ENCODE measurements at places on chromosomes 12 and 14. TPM values are rescaled to one million over a fixed set of nuclear protein-coding genes. Genes with fewer than 3 reads are reported as not detected.
A peak's percentile ranks its signal among the peaks of the same experiment; 100 is the strongest.

Gene SYNDIG1L
- total RNA-seq: not detected

Gene PRKD1
- total RNA-seq: 0.60 TPM

Gene LRFN5
- total RNA-seq: not detected

Gene TBX5
- not detected for total RNA-seq

Gene LMNTD1
- not detected for total RNA-seq

Gene ORAI1
- total RNA-seq: 25.2 TPM

Gene KRT80
- total RNA-seq: 5.3 TPM

Gene SLC24A4
- 0.03 TPM for total RNA-seq

Gene GPR84
- 0.07 TPM for total RNA-seq

DNA sequence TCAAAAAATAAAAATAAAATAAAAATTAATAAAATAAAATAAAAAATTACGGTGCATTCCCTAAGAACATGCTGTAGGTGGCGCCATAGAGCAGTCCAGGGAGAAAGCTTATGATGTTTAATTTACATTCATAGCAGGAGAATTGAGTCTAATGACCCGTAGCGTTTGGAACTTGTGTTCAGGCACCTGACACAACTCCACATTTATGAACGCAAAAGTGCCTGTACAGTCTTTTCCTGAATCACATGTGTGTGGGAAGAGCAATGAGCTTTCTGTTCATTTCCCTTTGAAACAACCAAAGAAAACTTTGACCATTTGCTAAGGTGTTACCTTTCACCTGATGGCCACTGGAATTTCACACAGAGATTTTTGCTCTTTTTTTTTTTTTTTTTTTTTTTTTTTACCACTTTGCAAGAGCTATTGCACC lies 60.6 kb upstream of the KCNA1 start:
- peak; percentile 6 for DNase-seq

DNA sequence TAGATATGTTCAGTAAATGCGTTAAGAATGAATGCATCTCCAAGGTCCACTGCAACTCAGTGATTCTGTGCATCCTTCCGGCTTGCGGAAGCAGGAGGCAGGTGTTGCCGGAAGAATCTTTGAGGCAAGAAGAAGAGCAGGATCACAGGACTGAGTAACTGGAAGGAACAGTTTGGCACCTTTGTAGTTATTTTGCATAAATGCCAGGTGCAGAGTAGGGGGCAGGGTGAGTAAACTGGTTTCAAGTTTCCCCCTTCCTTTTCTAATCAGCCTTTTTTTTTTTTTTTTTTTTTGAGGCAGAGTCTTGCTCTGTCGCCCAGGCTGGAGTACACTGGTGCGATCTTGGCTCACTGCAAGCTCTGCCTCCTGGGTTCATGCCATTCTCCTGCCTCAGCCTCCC lies 22.3 kb downstream of the DYRK4 start:
- no peak for DNase-seq

GRCh38 chr14:101937926-101938767 lies 26.2 kb upstream of the DYNC1H1 start:
- no peak for DNase-seq

GRCh38 chr12:121318121-121318520 lies 21.6 kb upstream of the CAMKK2 start:
- no peak for DNase-seq

- peak; percentile 82 for DNase-seq
Observed at GRCh38 chr14:57382283-57382682, 8.1 kb upstream of the NAA30 start.

- DNase-seq: no peak
Observed at GRCh38 chr12:75798136-75798926, 233.2 kb downstream of the PHLDA1 start.

- DNase-seq: no peak
Observed at GRCh38 chr12:90262251-90262650, 553.6 kb upstream of the ATP2B1 start.

GRCh38 chr12:7444076-7444475 lies at the start of gene CD163L1:
Gene CD163L1, minus strand, starts transcription at chr12:7444153. Its CDS starts 26 bp downstream, at chr12:7444127.
- no peak for DNase-seq

DNA sequence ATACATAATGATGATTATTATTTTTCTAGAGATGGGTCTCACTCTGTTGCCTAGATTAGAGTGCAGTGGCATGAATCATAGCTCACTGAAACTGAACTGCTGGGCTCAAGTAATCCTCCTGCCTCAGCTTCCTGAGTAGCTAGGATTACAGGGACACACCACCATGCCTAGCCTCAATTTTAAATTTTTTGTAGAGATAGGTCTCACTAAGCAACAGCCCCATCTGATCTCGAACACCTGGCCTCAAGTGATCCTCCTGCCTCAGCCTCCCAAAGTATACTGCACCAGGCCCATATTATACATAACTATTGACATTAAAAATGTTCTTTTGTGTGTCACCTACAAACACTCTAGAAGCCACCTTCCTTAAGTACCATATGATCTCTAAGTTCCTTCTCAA lies 3.4 kb downstream of the TXNRD1 start:
- peak; percentile 73 for DNase-seq

GRCh38 chr12:48998497-48999353 lies 450 bp downstream of the DDN start:
- no peak for DNase-seq

DNA sequence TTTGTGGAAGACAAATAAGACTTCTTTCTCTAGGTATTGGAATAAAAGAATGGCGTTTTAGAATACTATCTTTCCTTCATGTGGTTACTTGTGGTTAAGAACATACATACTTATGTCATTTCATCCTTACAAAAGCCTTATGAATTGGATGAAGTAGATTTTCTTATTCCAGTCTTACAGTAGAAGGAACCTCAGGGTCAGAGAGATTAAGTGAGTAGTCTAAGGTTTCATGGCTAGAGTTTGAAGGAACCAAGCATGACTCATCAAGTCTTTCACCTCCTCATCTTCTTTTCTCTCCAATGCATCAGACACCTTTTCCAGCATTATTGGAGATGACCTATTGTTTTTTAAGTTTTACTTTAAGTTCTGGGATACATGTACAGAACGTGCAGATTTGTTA lies 92.9 kb upstream of the NEDD1 start:
- no peak for DNase-seq

DNA sequence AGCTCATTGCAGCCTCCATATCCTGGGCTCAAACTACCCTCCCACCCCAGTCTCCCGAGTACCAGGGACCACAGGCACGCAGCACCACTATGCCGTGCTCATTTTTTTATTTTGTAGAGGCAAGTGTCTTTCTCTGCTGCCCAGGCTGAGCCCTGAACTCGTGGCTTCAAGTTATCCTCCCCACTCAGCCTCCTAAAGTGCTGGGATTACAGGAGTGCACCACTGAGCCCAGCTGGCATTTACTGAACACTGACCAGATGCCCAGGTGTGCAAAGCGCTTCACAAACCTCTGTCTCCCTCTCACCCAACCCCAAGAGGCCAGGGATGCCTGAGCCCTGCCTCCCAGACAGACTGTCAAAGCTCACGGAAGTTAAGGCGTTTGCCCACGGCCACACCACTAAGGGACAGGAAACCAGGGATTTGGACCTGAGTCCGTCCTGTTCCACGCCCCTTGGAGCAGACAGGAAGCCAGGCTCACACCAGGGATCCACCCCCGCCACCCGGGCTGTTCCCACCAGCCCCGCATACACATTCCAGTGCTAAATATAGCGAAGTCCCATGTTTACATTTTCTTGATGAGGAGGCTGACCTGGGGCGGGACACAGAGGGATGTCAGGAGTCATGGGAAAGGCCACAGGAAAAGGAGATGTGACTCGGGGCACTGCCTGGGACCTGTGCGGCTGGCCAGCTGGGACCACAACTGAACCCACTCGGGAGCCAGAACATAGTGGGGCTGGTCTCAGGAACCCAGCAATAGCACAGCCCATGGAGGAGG lies 51.2 kb downstream of the TESC start:
- DNase-seq: no peak

- DNase-seq: no peak
Observed at GRCh38 chr12:96350982-96351381, 49.3 kb downstream of the CDK17 start.

DNA sequence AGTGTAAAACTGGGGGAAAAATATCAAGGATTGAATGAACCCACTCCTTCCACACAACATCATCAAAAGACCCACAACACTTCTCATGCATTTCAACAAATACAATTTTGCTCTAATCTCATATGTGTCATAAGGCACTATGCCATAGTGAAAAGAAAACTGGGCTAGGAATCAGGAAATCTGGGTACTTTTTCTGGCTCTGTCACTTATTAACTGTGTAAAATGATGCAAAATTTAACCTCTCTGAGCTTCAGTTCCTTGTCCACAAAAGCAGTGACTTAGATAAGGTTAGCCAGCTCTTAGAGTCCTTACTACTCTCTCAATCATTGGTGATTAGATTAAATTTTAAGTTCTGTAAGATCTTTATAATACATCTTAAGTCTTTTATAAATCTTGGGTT lies 250.5 kb upstream of the SOX5 start:
- DNase-seq: no peak

DNA sequence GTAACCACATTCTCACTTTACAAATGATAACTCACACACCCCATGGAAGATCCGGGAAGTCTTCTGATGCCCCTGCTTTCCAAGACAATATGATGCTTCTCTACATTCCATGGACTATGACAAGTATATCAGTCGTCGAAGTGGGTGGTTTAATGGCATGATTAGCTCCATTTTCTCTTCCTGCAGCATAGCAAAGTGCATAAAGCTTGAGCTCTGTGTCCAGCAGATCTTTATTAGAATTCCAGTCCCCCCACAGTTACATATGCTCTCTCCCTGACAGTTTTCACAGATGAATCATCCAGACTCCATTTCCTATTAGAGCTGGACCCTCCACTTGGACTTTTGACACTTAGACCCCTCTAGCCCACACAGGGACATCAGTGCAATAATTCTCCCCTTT lies 174.9 kb downstream of the BCAT1 start:
- DNase-seq: no peak

- DNase-seq: no peak
Observed at GRCh38 chr14:72738161-72738611, 155.7 kb downstream of the DPF3 start.

DNA sequence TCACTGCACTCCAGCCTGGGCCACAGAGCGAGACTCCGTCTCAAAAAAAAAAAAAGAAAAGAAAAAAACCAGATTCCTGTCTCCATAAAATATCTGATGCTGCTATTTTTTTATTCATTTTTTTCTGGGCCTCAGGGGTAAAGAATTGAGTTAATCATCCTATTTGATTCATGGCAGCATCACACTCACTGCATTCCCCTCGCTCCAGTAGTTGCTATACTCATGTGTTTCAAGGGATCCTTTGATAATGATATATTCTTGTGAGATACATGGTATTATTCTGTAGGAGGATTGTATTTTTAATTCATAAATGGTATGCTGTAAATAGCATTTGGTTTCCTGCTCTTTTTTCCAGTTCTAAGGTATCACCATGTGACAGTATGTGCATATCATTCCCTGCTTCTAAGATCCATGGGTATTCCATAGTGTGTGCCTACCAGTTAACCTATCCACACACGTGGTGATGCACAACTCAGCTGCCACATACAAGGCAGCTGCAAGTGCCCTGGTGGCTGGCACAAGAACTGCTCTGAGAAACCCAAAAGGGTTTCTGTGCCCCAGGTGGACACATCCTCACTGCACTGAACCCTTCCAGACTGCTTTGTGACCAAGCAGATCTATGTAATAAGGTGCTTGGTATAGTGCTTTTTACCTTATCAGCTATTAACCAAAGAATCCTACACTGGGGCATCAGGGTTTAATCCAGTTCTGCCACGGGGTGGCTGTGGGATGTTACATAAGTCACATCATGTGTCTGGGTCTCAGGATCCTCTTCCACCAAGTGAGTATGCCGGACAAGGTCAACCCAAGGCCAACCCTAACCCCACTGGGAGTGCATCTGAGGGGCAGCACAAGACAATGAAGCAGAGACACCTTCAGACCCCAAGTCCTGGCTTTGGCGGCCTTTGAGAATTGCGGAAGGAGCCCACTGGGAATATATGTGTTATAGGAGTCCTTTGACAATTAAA lies 74.6 kb downstream of the ZFP36L1 start:
- DNase-seq: peak; percentile 30

DNA sequence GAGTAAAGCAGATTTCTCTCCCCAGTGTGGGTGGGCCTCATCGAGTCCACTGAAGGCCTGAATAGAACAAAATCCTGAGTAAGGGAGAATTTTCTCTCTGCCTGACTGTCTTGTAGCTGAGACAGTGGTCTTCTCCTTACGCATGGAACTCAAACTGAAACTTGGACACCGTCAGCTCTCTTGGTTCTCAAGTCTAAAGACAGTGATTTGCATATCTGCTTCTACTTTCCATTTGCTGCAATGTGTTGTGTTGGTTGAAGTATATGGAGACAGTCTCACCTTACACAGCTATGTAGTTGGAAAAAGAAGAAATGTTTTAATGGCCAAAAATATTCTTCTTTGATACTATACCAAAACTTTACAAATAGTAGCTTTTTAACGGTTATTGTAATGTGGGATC lies 160.2 kb upstream of the LMNTD1 start:
- DNase-seq: no peak

DNA sequence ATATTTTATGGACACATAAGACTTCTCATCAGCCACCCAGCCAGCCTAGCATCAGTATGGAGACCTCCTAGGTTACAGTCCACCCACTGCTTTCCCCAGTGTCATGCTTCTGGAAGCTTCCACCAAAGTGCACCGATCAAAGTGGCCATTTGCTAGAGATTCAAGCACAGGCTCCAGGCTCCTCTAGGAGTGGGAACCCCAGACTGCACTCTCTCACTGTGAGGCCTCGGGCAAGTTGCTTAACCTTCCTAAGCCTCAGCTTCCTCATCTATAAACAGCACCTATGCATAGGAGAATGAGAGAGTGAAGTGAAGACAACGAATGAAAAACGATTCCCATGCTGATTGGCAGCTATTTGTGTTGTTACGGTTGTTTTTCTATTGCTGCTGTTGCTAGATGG lies 94.4 kb downstream of the DICER1 start:
- DNase-seq: no peak
